Purkinje cell (primary cell): ENCODE measurements at places on chromosomes 13 and 19. TPM values are rescaled to one million over a fixed set of nuclear protein-coding genes. Genes with fewer than 3 reads are reported as not detected.

The CD33 gene
- polyA plus RNA-seq, result not detected in 2 replicates

The PSG1 gene
- 0.67 TPM in 1 of 2 replicates, not detected in the other for polyA plus RNA-seq

The GPR32 gene
- polyA plus RNA-seq, result not detected in 2 replicates

The TRIP10 gene
- polyA plus RNA-seq, result not detected in 2 replicates

The ZNF30 gene
- 4.4 and 4.6 TPM in 2 replicates for polyA plus RNA-seq

The PRRG2 gene
- polyA plus RNA-seq, result 0.17 TPM in 1 of 2 replicates, not detected in the other

The ZNF547 gene
- 7.0 and 8.8 TPM in 2 replicates for polyA plus RNA-seq

The GNG7 gene
- 5.0 and 6.7 TPM in 2 replicates for polyA plus RNA-seq

The PRR22 gene
- polyA plus RNA-seq, result not detected in 2 replicates

The DPRX gene
- not detected in 2 replicates for polyA plus RNA-seq

The ZNF66 gene
- 2.1 and 2.8 TPM in 2 replicates for polyA plus RNA-seq

The CERS1 gene
- polyA plus RNA-seq, result 11.0 and 19.4 TPM in 2 replicates

The CKM gene
- polyA plus RNA-seq, result not detected in 2 replicates

The MATK gene
- polyA plus RNA-seq, result 0.34 TPM in 1 of 2 replicates, not detected in the other

The TNFRSF19 gene
- polyA plus RNA-seq, result 0.32 and 1.0 TPM in 2 replicates

The ZNF548 gene
- 0.88 and 1.4 TPM in 2 replicates for polyA plus RNA-seq

The SIGLECL1 gene
- polyA plus RNA-seq, result not detected in 2 replicates

The KANK3 gene
- not detected in 2 replicates for polyA plus RNA-seq

The ZNF497 gene
- 0.09 and 0.14 TPM in 2 replicates for polyA plus RNA-seq

The ZNF225 gene
- polyA plus RNA-seq, result 1.1 and 2.7 TPM in 2 replicates

The C1QTNF9 gene
- polyA plus RNA-seq, result 0.55 TPM in 1 of 2 replicates, not detected in the other

The FARP1 gene
- 4.8 and 19.4 TPM in 2 replicates for polyA plus RNA-seq

The IRGC gene
- polyA plus RNA-seq, result not detected in 2 replicates

The VSIG10L gene
- 0.27 and 0.81 TPM in 2 replicates for polyA plus RNA-seq

The CEACAM1 gene
- 0.32 TPM in 1 of 2 replicates, not detected in the other for polyA plus RNA-seq

The CYP2F1 gene
- not detected in 2 replicates for polyA plus RNA-seq

The KLK14 gene
- not detected in 2 replicates for polyA plus RNA-seq

The IFNL2 gene
- not detected in 2 replicates for polyA plus RNA-seq

The DPF1 gene
- 0.87 TPM in 1 of 2 replicates, not detected in the other for polyA plus RNA-seq

The TMEM238 gene
- not detected in 2 replicates for polyA plus RNA-seq

The C19orf67 gene
- polyA plus RNA-seq, result not detected in 2 replicates

The PODNL1 gene
- polyA plus RNA-seq, result not detected in 2 replicates

The ADAMTSL5 gene
- polyA plus RNA-seq, result not detected in 2 replicates

The C13orf46 gene
- polyA plus RNA-seq, result not detected in 2 replicates

The RPS28 gene
- polyA plus RNA-seq, result 731 and 808 TPM in 2 replicates

The EPS8L1 gene
- 3.7 TPM in 1 of 2 replicates, not detected in the other for polyA plus RNA-seq

The KIR3DL1 gene
- polyA plus RNA-seq, result not detected in 2 replicates

The RASGRP4 gene
- 0.17 TPM in 1 of 2 replicates, not detected in the other for polyA plus RNA-seq

The KRI1 gene
- polyA plus RNA-seq, result 2.4 and 5.3 TPM in 2 replicates

The BEST2 gene
- not detected in 2 replicates for polyA plus RNA-seq

The TEX29 gene
- polyA plus RNA-seq, result 4.9 TPM in 1 of 2 replicates, not detected in the other

The C19orf33 gene
- not detected in 2 replicates for polyA plus RNA-seq

The SNAPC2 gene
- 2.1 and 3.0 TPM in 2 replicates for polyA plus RNA-seq

The GPR108 gene
- polyA plus RNA-seq, result 7.2 and 11.7 TPM in 2 replicates

The SLITRK6 gene
- polyA plus RNA-seq, result 0.82 TPM in 1 of 2 replicates, not detected in the other

The RNF17 gene
- not detected in 2 replicates for polyA plus RNA-seq

The CABP5 gene
- polyA plus RNA-seq, result not detected in 2 replicates

The HIF3A gene
- polyA plus RNA-seq, result 0.09 and 0.31 TPM in 2 replicates

The TINCR gene
- 1.4 TPM in 1 of 2 replicates, not detected in the other for polyA plus RNA-seq

The LILRA6 gene
- not detected in 2 replicates for polyA plus RNA-seq

The ZNF112 gene
- polyA plus RNA-seq, result 4.1 and 13.7 TPM in 2 replicates

The ZNF525 gene
- 8.0 and 15.0 TPM in 2 replicates for polyA plus RNA-seq

The DKKL1 gene
- not detected in 2 replicates for polyA plus RNA-seq
